ENCODE measurements at places on chromosomes 12 and 14.
A peak's percentile ranks its signal among the peaks of the same experiment; 100 is the strongest.

DNA sequence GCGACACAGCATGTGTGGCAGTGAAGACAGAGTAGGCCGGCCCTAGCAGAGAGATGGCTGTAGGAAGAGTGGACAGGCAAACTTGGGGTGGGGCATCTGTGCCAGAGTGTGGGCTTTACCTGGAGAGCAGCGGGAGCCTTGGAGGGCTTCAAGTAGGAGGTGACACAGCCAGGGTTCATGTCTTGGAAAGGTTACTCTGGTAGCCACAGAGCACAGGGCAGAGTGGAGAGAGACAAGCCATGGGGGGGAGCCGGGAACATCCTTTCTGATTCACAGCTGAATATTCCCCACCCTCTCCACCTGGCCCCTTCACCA is 53.5 kb upstream of the DIO3 start:
- no peak for DNase-seq

DNA sequence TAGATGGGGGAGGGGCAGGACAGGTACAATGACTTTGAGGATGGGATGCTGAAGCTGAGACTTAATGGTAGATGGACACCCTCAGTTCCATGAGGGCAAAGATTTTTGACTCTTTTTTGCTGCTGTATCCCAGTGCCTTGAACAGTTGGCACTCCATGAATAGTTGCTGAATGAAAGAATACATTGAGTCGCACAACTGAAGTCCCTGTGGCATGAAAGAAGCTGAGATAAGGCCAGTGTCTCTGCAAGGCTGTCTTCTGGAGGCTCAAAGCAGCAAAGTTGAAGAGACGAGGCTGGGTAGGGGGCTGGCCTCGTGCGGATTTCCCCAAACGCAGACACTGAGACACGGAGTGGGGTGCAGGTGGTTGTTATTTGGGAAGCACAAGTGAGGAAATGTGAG is 179.3 kb downstream of the ADCK1 start:
- DNase-seq: no peak

DNA sequence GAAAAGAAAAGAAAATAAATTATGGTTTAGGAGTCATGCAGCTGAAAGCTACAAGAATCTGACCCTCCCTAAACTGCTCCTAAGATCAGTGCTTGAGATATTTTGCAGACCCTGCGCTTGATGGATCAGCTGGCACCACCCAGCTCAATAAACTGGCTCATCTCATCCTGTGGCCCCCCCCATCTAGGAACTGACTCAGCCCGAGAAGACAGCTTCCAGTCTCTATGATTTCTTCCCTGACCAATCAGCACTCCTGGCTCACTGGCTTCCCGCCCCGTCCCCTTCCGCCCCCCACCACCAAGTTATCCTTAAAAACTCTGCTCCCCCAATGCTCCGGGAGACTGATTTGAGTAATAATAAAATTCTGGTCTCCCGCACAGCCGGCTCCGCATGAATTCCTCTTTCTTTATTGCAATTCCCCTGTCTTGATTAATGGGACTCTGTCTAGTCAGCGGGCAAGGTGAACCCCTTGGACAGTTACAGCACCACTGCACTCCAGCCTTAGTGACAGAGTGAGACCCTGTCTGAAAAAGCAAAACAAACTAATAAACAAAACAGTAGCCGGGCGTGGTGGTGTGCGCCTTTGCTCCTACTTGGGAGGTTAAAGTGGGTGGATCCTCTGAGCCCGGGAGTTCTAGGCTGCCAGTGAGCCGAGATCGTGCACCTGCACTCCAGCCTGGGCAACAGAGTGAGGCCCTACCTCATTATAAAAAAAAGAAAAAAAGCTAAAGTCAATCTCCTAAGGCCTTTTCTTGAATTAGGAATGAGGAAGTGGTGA is 24.5 kb upstream of the SPTLC2 start:
- no peak for DNase-seq

- DNase-seq: no peak
Measured at GRCh38 chr12:68498736-68499135, 112.0 kb upstream of the RAP1B start.

DNA sequence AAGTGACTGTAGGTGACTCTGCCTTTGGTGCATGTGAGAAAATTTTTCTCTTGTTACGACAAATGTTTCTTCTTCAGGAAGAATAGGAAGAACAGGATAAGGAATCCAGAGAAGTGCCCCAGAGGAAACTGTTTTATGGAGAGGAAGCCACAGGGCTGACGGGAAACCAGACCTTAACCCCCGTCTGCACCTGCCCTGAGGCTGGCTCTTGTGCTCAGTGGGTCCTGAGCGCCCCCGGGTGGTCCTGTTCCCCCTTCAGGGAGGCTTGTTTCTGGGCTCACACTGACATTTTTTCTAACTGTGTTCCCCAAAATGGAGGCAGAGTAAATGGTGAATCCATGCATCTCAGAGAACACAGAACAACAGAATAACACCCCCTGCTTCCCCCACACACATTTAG is 691.8 kb downstream of the TMEM121 start:
- no peak for DNase-seq

DNA sequence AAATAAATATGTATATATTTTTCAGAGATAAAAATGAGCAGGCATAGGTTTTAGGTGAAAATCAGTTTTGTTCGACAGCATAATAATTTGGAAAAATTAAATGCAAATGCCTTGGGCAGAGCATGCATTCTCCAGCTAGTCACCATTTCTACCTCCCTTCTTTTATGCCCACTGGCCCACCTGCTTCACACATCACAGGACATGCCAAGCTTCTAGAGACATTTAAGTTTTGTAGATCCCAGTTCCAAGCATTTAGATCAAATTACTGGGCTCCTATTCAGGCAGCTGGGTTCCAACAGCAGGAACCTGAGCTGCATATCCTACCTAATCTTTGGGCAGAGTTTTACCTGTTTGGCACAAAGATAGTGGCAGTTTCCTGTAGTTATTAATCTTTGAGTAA is 67.6 kb upstream of the SLC38A4 start:
- DNase-seq: no peak

GRCh38 chr12:90268574-90268973 is 559.9 kb upstream of the ATP2B1 start:
- no peak for DNase-seq

DNA sequence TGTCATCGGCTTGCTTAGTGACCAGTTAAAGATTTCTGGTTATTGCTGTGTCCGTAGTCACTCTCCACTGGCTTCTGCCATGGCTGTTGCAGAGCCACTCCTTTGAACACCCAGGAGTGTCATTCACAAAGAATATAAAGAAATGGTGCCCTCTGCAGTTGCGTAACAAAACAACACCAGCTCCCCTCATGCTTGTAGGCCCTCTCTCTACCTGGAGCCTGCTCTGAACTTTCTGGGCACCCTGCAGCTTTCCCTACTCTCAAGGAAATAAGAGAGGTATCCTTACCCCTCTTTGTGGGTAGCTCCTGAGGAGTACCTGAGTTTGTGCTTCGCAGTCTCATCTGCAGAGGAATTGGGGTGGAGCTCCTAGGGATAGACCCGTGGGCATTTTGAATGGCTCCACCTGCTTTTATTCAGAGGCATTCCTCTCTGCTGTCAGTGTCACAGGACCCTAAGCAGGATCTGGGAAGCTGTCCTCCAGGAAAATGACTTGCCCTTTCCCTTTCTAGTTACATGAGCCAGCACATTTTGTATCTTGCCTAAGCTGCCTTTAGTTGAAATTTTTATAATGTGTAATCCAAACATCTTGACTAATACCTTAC is 97.2 kb upstream of the TMEM260 start:
- peak; percentile 45 for DNase-seq

DNA sequence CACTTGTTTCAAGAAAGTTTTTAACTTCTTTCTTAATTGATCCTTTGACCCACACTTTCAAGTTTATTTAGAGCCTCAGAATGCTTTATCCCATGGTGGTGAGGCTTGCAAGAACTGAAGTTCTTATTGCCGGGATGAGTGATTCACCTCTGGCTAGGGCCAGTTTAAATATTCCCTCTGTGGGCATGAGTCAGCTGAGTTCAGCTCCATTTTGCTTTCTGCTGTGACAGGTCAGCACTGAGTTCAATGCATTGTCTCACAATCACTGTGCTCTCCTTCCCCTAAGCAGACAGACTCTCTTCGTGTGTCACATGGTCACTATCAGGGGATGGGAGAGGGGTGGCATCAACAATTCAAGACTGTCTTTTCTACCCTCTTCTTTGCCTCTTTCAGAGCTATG is 514.6 kb upstream of the FBXO33 start:
- no peak for DNase-seq

- DNase-seq: no peak
Measured at GRCh38 chr12:31749024-31749704, 20.3 kb upstream of the AMN1 start.

- DNase-seq: no peak
Measured at GRCh38 chr12:49048953-49049352, 11.6 kb downstream of the KMT2D start.

GRCh38 chr14:60686865-60687264 is 37.3 kb downstream of the SIX4 start:
- no peak for DNase-seq

GRCh38 chr12:46818642-46819041 is 7.2 kb downstream of the SLC38A4 start:
- no peak for DNase-seq

- no peak for DNase-seq
Measured at GRCh38 chr14:68173227-68173972, 353.8 kb downstream of the RAD51B start.

GRCh38 chr12:102958073-102958829 is 777 bp downstream of the ASCL1 start:
- DNase-seq: no peak

DNA sequence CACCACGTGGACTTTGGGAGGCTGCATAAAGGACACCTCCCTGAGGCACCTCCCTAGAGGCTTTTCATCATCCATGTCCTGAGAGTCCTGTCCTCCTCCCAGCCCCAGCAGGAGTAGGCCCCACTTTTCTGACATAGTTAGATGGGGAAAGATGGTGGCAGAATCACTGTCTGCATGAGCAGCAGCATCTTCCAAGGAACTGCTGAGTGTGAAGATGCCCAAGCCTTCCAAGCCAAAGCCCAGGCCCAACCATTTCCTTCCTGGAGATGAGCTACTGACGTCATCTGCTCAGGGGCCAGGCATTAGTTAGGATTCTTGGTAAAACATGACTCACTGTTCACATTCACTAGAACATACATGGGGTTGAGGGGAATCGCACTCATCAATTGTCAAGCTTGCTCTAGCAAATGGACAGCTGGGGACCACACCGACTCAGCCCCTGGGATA is 37.3 kb downstream of the VDR start:
- DNase-seq: no peak

GRCh38 chr12:25372969-25373817 is 122.5 kb upstream of the KRAS start:
- DNase-seq: no peak
